ENCODE measurements at places on chromosomes 1 and 21.
A peak's percentile ranks its signal among the peaks of the same experiment; 100 is the strongest.

DNA sequence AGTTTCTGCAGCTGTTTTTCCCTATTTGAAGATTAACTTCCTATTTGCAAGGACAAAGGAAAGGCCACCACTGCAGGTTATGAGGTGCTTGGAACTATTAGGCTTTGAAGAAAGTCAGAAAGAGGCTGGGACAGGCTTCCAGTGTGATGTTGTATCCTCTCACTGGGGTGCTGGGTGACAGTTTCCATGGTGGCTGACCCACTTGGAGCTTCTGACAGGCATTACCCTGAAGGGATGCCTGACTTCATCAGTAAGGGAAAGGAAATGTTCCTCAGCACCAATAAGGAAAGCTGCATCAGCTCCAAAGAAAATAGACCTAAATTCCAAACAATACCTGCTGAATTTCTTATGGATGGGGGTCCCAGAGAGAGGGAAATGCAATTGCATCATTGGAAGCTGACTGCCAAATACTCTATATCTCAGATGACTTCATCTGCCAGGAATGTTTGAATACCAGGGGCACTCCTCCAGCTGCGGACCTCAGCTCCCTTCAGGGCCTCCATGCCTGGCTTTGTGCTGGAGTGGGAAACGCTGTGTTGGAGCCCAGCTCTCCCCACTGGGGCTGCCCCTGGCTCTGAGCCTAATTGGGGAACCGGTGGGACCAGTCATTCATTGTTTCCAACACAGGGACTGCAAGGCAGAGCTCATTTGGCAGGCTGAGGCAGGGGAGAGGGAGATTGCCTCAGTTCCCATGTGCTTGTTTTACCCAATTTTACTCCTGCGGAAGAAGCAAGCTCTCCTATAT, 76.6 kb downstream of the RGL1 start:
- peak; percentile 66 for DNase-seq

DNA sequence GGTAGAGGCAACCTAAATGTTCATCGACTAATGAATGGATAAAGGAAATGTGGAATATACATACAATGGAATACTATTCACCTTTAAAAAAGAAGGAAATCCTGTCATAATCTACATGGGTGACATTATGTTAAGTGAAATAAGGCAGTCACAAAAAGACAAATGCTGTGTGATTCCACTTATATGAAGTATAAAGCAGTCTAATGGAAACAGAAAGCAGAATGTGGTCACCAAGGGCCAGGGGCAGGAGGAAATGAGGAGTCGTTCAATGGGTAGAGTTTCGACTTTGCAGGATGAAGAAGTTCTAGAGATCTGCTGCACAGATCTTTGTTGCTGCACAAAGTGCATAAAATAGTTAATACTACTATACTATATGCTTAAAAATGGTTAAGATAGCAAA, 7.8 kb downstream of the DIPK1A start:
- no peak for DNase-seq

GRCh38 chr1:73065339-73066041, 783.2 kb upstream of the NEGR1 start:
- no peak for DNase-seq

DNA sequence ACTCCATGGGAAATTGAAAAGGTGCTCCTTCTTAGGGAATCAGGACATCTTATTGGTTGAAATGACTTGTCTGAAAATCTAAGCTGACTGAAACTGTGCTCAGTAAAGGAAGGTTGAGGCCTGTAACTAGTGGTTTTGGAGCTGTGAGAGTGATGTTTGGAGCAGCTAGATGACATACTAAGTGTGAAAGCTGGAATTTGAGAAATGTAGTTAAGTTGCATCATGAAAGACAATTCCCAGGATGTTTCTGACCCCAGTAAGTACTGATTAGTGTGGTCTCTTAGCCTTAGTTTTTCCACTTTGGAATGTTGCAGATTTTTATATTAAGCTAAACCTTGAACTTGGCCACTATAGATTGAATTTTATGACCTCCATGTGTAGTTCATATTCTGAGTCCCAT, 154.9 kb downstream of the PAPPA2 start:
- DNase-seq = no peak

DNA sequence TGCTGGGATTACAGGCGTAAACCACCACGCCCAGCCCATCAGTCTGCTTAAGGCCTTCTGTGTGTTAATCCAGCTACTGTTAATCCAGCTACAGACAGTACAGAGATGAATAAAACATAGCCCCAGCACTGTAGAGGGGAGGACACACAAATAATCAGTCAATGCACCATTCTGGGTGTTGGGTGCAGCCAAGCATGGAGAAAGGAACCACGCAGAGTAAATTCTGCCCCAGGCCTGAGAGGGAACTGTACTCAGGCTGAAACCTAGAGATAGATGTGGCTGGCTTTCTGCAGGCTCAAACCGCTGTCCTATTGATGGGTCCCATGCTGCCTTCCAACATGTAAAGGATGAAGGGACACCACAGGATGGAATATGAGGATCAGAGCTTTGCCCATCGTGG, 136.8 kb upstream of the IGSF21 start:
- no peak for DNase-seq

DNA sequence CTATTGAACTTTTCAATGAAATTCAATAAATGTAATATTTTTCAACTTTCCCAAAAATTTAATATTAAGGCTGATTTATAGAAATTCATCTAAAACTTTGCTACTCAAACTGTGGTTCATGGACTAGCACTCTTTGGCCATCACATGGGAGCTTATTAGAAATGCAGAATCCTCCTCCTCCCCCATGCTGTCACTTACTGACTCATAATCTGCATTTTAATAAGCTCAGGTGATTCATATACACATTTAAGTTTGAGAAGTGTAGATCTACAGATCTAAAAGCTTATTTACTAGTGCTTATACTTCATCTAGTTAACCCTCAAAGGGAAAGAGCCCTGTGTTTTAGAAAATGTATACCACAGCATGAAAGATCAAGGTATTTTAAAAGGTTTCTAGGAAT, 84.3 kb downstream of the HS2ST1 start:
- no peak for DNase-seq

- DNase-seq = peak; percentile 30
Observed at GRCh38 chr1:204685236-204686006, at the start of gene LRRN2. LRRN2 (minus strand) TSS chr1:204685738; CDS start chr1:204619992, 65,746 bp downstream.

DNA sequence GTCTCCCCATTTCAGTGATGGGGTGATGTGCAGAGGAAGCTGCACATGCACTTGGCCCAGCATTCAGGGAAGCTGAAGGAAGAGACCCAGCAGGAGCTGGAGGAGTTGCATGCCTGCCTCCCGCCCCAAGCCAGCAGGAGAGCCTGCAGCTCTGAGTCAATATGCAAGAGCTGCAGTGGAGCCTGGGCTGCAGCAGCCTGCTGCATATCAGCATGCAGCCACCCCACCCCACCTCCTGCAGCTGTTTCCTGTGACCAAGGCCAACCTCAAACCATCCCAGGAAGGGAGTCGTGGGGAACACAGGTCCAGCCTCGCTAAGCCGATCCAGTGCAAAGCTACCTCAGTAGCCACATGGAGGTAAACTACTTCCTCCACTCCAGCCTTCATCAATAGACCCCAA, 18.9 kb downstream of the AGT start:
- DNase-seq = no peak

DNA sequence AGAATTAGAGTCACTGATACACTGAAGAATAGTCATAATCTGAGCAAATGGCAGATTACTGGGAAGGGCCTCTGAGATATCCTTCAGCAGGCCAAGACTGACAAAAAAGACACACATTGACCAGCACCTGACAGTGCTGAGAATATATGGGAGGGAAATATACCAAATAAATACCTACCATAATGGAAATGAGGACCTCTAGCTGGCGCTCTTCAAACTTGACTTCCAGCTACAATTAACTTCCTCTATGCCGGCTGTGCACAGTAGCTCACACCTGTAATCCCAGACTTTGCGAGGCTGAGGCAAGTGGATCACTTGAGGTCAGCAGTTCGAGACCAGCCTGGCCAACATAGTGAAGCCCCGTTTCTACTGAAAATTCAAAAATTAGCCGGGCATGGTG, 69.5 kb downstream of the NPHS2 start:
- DNase-seq = no peak

DNA sequence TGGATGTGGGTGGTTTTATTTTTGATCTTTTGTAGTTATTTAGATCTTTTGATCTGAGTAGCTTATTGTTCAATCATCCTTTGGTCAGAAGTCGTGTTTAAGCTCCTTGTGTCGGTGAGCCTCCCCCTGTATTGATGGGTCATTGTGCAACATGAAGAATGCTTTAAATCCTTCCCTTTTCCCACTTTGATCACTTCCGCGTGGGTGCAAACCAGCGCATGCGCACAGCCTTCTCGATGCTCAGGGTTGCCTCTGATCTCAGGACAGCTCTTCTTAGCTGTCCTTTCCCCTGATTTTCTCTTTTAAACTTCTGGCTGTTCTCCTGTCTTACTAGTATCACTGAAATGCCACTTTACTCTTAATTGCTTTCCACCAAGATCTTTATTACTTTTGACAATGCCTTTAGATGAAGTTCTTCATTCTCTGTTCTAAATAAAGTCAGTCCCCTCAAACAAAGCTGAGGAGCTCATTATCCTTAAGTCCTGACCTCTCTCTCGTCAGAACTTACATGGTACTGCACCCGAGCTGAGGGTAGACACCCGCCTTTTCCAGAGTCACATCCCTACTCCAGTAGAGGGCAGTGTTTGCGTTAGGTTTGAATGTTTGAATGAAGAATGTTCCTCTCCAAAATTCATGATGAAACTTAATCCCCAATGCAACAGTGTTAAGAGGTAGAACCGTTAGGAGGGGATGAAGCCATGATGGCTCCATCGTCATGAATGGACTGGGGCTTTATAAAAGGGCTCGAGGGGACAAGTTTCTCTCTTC, 547.9 kb upstream of the TMPRSS15 start:
- no peak for DNase-seq

- DNase-seq = no peak
Observed at GRCh38 chr1:18253093-18253492, 145.5 kb downstream of the IGSF21 start.

DNA sequence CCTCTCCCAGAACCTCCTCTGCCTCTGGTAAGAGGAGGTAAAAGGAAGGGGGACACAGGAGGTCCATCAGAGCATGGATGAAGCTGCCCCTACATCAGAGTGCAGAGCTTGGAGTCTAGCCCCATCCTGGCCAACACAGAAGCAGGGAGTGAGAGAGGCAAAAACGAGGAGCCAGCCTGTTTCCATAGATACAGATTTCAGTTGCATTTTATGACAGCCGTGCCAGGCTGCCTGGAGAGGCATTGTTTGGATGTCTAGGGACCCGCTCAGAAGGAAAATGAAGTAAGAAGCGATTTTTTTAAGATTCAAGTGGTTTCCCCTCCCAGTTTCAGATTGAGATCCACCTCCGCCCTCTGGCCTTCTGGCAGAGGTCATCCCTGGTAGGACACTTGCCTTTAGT, 11.5 kb upstream of the GJA8 start:
- no peak for DNase-seq

GRCh38 chr21:31489726-31490125, 145.7 kb upstream of the TIAM1 start:
- DNase-seq = no peak

DNA sequence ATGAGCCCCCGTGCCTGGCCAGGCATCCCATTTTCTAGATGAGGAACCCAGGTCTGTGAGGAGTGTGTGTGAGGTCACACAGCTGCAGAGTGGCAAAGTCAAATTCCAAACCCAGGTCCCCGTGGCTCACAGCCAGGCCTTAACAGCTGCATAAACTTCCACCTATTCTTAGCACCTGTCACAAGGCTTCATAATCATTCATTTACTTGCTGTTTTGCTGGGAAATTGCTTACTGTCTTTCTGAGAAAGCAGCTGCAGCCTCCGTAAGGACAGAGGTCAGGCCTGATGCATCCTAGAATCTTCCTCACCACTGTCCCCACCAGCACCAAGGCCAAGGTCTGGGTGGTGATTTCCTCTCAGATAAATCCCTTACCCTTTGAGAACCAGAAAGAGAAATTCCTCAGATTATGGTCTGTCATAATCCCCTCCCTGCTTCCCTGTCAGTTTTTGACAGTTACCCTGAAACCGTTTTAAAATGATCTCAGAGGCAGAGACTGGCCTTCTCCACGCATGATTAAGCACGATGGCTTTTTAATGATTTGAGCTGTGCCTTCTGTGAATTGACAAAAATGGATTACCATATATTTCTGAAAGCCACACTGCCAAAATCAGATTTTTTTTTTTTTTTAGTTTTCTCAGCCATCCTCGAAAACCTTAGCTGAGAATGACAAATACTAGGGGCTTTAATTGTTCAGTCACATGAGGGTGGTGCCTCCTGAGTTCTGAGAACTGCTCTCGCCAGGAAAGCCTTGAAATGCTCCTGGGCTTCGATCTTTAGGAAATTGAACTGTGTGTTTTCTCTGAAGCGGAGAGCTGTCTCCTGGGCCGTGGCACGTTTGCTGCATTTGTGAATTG, 70.0 kb upstream of the SELENON start:
- DNase-seq = no peak

DNA sequence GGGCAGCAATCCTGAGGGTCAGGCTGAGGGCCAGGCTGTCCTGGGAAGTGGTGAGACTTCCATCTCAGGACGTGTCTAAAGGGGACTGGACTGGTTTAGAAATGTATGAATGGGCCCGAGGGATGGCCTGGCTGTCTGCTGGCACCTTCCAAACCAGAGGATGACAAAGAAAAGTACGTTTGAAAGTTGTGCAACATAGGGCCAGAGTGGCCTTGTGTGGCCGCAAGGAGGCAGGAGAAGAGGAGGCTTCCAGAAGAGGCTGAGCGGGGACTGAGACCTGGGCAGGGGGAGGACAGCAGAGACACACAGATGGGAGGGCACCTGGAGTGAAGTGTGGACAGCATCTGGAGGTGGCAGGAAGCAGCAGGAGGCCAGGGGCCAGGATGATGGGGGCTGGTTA, 2.6 kb upstream of the SYTL1 start:
- no peak for DNase-seq

DNA sequence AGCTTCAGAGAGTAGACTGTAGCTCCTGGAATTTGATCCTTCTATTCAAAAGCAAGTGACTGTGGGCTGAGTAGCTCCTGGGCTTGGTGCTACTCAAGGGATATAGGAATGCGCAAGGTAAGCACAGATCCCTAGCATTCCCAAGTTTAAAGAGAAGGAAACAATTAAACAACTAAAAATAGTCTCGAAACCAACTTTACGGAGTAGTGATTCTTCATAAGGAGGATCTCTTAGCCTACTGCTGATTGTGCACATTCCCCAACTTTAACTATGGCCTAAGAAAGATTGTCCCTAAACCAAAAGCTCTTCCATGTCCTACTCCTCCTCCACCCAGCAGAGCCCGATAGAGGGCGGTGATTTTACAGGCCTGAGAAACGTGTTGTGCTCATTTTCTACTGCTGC, 226.5 kb upstream of the CAMK1G start:
- DNase-seq = no peak

Data from AG08396 (cell line).